ENCODE measurements at places on chromosomes 7 and 10.

DNA sequence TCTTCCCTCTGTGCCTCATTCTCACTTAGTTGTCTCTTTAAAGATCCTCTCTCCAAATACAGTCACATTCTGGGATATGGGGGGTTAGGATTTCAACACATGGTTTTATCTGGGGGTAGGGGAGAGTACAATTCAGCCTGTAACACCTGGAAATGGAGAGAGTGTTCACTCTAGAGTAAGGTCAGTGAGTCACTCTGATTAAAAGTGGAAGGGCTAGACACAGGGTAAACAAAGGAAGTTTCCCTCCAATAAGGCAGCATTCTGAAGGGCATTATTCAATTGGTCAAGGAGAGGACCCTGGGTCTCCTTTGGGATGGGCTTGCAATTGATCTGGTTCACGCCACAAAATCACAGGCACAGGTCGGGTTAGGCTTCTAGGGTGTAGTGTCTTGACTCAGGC lies 232.8 kb upstream of the NPSR1 start:
- DNase-seq, result no peak

- DNase-seq, result no peak
Measured at GRCh38 chr7:7439564-7439963, 96.1 kb downstream of the COL28A1 start.

DNA sequence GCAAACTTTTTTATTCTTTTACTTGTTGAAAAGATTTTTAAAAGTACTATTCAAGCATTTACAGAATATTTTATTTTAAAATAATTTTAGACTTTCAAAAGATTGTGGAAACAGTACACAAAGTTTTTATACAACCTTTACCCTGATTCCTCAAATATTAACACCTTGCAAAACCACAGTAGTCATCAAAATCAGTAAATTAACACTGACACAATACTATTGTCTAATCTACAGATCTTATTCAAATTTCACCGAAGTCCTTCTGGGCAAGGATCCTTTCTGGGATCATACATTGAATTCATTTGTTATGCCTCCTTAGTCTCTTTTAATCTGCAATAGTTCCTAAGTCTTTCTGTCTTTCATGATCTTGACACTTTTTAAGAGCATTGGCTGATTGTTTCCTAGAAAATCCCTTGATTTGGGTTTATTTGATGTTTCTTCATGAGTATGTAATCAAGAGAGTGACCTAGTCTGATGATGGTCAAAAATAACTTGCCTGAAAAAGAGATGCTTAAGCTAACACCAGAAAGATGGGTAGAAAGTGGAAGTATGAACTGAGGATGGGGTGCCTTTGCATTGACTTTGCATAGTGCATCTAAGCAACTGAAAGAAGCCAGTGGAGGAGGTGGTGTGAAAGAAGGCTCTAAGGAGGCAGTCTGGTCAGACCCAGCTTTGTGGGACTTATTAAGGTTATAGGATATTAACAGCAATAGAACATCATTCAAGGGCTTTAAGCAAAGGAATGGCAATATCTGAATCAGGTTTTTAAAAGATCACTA lies 9.7 kb downstream of the STAMBPL1 start:
- no peak for DNase-seq

GRCh38 chr7:133977409-133978274 lies 149.5 kb upstream of the LRGUK start:
- DNase-seq, result no peak

- DNase-seq, result no peak
Measured at GRCh38 chr7:74461970-74462706, 8.4 kb downstream of the GTF2IRD1 start.

DNA sequence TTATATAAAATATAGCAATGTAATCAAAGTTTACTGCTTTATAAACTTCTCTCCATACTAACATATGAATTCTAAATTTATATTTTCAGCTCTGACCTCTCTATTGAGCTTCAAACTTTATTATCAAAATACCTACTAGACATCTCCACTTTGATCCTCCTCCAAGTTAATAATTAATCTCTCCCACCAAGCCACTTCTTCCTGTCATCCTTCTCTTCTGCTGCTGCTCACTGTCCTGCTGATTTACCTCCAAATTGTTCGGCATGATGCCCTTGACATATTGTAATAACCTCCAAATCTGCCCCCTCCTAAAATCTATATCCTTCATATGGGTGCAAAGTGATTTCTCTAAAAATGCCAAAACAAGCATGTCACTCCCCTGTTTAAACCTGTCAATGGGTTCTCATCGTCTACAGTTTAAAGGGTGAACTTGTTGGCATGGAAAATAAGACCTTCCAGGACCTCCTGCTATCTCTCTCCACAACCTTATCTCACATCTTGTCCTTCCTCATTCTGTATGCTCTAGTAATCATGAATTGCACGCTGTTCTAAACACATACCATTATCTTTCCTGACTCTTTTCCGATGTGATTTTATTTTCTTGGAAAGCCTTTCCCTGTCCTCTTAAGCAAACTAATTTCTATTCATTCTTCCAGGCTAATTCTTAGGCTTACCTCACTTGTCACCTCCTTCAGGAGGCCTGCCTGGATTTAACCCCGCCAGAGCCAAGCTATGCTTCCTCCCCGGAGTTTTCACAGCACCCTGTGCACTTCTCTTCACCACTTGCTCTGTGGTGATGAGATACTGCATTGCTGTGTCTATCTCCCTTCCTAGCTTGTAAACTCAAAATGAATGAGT lies 52.1 kb upstream of the STK17A start:
- DNase-seq, result no peak

Measured in osteoblast (primary cell).